ENCODE measurements at places on chromosomes 5 and 9.

- no peak for DNase-seq
These were observed 29.5 kb downstream of the TPPP start for GRCh38 chr5:663436-664342.

- no peak for DNase-seq
These were observed 215.7 kb upstream of the S1PR3 start for GRCh38 chr9:88775559-88775958.

DNA sequence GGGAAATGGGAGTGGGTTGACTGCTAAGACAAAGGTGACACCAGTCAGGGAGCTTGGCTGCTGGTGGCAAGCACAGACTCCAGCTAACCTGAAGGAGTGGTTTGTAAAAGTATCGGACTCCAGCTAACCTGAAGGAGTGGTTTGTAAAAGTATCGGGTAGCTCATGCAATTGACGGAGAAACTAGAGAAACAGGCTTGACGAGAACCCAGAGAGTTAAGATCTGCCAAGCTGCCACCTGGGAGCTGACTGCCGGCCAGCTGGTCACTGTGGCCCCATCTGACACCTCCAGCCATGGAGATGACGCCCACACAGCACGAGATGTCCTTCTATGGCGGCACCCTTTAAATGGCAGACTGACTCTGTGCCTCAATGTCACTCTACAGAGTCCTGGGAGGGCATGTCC, 28.3 kb upstream of the CRB2 start:
- no peak for DNase-seq

DNA sequence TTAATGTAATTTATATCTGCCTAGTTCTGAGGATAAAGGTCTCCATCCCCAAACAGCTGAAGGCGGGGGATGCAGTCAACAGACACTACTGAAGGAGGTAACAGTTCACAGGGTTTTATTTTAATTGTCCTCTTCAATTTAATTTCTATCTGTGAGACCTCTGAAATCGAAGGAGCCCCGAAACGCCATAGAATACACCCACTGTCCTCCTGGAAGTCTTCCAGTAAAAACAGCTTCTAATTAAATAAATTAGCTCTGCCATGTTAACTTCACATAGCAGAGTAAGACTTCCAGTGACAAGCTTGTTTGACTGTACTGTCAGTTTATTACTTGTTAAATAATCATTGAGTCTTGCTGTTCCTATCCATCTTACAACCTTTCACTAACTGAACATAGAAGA, 193.5 kb downstream of the SEC61B start:
- no peak for DNase-seq

DNA sequence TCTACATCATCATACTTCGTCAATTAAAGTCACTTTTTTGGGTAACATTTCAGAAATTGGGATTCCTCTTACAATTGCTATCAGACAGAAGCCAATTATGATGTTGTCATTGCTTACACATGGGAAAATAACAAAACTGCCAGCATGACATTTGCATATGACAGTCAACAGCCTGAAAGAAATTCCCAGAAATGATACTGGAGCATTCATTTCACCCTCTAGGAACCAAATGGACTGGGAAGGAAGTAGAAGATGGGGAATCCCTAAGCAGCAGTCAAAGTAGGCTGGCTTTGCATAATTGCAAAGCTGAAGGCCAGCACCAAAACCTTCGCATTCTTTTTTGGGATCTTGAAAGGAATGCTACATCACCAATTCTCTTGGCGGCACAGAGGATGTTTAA, 10.7 kb downstream of the HMGCS1 start:
- DNase-seq: no peak

- no peak for DNase-seq
These were observed 117.0 kb upstream of the CXCL14 start for GRCh38 chr5:135695656-135696313.

GRCh38 chr5:137761566-137761965, 7.4 kb upstream of the HNRNPA0 start:
- DNase-seq: no peak

GRCh38 chr5:43117092-43117491, 3.6 kb upstream of the ZNF131 start:
- no peak for DNase-seq

DNA sequence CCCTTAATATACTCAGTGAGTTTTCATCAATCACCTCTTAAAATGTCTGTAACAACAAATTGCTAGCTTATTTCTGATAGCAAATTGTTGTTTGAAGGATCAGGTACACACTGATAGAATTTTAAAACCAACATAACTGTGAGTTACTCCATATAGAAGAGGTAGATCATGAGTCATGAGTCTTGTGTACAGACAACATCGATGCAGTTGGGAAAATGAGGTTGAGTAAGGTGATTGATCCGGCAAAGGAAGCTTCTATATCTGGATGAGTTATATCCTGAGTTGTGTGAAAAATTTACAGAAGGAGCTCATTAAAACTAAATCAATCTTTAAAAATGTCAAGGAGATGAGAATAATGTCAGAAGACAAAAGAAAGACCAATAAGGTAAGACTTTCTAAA, 604.6 kb upstream of the RGMB start:
- no peak for DNase-seq

GRCh38 chr9:29066141-29066640, 1492.9 kb upstream of the C9orf72 start:
- DNase-seq: no peak

DNA sequence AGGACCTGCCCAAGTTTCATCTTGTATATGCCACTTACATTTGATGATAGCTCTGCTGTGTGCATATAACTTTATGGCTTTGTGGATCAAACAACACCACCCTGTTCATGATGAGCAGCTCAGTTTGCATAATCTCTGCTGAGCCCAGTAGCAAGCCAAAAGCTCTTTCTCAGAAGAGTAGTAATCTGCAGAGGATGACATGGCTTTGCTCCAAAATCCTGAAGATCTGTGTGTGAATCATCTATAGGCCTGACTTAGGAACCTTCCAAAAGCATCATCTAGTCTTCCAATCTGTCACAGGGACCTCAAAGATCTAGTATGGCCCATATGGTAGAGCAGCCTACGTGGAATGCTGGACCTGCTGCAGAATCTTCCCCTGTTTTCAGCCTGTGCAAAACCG, 394.6 kb downstream of the PSAT1 start:
- no peak for DNase-seq

- no peak for DNase-seq
These were observed 20.3 kb downstream of the WHRN start for GRCh38 chr9:114484854-114485443.

DNA sequence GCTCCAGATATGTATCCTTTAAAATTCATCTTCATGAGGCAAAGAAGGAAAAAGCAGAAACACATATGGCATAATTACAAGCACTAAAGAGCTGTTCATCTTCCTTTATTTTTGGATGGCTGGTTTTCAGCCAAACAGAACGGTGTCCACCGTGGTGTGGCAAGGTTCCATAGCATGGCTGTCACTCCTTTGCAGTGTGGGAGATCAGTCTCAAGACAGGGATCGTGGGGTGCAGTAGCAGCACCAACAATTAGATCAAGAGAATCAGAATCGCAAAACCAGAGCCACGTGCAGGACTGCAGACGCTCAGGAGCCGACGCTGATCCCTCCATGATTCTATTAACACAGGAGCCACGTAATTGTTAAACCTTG, 79.5 kb downstream of the SEMA4D start:
- DNase-seq: no peak

DNA sequence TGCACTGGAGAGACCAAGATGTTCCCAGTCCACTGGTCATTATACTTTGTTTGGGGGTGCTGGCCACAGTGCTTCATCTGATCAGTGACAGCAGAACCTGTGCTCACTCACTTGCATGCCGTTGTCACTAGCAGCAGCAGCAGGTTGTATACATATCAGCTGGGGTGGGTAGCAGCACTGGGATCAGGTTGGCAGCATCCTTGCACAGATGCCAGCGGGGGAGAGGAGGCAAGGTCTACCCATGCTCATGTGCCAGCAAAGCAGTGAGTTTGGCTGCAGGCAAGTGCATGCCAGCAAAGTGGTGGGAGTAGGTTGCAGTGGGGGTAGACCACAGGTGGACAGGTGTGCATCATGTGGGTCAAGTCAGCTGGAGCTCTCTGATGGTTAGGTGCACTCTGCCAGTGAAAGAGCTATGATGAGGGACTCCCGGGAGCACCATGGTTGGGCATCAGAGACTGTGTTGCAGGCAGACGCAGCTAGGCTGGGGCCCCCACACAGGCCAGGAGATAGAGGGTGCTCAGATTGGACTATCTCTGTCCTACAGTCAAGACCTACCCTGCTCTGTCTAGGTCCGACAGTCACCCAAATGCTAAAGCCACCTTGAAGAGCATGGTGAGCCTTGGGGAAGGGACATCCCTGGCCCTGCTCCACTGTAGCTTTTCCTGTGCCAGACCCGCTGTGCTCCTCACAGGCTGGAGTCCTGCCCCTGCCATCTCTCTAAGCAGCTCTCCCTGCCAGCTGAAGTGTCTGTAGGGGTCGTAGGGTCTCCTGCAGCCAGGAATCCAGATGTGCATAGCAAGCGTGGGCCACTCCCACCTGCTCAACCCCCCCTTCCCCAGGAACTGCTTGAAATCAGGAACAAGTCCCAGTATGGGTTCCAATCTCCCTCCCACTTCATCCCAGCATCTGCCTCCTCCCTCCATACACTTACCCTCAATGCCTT, 119.8 kb downstream of the RNF180 start:
- no peak for DNase-seq

DNA sequence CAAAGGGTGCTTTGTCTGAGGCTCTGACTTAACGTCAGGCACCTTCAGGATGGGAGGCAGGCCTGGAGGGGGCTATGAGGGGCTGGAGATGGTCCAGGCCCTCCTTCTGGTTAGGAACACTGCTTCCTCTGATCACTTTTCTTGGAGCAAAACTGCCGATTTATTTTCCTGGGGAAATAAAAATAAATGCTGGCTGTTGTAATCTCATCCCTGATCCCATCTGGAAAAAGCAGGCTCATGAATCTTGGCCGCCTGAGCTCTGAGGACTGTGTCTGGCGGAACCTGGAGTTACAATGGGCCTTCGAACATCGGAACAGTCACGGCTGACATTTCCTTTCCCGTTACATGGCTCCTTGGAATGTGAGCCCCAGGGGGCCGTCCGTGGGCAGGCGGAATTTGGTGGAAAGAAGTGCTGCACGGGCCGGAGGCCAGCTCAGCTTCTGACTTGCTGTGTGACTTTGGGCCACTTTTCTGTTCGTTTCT, 157.8 kb downstream of the RGS3 start:
- DNase-seq: no peak

- no peak for DNase-seq
These were observed 19.7 kb downstream of the SUB1 start for GRCh38 chr5:32604800-32605765.

- no peak for DNase-seq
These were observed 39.1 kb downstream of the DENND4C start for GRCh38 chr9:19269582-19269981.

DNA sequence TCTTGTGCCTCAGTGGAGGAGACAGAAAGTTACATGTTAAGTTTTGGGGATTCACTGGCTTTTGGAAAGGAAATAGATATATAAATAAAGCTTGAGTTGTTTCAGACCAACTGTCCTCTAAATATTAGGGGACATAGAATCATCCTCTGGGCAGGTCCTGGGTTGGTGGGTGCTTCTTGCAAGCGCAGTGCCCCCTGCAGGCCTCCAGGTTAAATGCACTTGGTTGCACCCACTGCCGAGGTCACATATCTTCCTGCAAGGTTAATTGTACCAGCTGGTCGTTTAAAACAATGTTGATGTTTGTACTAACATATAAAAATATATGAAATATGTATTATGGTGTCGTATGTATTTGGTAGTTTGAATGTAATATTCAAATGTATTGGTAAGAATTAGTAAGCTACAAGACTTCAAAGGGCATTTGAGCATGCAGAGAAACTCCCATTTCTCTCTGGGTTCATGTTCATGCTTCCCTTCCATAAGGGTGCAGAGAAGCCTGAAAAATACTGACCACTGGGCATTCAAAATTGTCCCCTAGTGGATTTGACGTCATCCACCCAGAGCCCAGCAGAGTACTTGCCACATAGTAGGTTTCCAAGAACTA, 87.0 kb downstream of the ZNF618 start:
- DNase-seq: no peak

DNA sequence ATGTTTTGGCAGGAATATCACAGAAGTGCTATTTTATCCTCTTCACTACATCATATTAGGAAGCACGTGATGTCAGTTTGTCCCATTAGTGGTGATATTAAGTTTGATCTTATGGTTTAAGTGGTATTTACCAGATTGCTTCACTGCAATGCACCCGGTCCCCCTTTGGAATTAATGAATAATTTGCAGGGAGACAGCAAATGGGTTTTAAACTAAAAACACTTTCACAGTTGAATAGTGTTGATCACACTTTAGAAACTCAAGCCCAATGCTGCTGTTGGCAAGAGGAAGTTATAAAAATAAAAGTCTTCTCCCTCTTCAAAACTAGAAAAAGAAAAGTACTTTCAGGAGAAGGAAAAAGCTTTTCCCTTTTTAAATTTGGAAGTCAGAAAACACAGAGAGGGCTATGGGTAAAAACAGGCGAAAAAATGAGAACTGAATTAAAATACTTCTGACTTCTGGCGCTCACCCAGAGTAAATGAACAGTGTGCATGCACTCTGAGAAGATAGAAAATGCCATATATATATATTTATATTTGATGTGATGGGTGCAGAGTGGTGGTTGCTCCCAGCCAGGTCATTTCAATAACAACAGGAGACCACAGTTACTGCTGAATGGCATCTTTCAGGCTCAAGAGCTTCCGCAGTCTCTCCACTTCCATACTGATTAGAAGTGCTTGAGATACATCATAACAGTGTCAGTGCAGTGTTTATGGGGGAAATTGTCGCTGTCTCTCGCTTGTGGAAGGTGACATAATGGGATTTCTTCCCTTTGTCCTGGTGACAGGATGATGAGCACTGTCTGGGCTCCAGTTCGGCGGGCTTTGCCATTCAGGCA, 278.0 kb downstream of the ZSWIM6 start:
- DNase-seq: no peak

- no peak for DNase-seq
These were observed 2.3 kb upstream of the NKX2-5 start for GRCh38 chr5:173237143-173237874.

DNA sequence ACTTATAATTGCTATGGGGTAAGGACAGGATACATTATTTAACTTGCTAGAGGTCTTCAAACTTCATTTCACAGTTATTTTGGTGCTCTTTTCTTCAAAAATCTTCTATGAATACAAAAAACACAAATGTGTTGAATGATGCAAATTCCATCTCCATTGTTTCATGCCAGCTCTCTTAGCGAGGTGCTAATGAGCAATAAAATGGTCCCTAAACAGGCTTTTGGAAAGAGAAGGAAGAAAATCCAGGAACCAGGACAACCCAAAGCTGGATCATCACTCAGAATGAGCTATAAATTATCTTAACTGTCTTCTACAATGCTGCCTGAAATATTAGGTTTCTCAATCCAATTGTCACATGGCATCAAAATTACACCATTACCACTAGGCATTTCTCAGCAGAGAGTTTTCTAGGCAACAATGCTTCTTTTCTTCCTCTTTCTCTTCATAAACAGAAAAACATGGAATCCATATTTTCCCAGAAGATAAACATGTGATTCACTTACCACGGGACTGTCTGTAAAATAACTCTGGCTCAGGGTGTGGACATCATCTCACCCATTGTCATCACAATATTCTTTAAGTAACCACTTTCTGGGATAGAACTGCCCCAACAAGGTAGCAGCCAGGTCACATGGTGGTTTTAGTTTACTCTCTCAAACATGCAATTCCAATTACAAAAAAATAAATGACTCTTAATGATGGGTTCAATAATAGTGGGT, 249.4 kb downstream of the NPR3 start:
- no peak for DNase-seq

All from SK-N-MC (cell line).